IPS DF 6.9 (cell line): ENCODE measurements at places on chromosomes 1 and 21.
A peak's percentile ranks its signal among the peaks of the same experiment; 100 is the strongest.

- DNase-seq: no peak
Measured at GRCh38 chr1:182426442-182427430, 23.2 kb upstream of the RGSL1 start.

DNA sequence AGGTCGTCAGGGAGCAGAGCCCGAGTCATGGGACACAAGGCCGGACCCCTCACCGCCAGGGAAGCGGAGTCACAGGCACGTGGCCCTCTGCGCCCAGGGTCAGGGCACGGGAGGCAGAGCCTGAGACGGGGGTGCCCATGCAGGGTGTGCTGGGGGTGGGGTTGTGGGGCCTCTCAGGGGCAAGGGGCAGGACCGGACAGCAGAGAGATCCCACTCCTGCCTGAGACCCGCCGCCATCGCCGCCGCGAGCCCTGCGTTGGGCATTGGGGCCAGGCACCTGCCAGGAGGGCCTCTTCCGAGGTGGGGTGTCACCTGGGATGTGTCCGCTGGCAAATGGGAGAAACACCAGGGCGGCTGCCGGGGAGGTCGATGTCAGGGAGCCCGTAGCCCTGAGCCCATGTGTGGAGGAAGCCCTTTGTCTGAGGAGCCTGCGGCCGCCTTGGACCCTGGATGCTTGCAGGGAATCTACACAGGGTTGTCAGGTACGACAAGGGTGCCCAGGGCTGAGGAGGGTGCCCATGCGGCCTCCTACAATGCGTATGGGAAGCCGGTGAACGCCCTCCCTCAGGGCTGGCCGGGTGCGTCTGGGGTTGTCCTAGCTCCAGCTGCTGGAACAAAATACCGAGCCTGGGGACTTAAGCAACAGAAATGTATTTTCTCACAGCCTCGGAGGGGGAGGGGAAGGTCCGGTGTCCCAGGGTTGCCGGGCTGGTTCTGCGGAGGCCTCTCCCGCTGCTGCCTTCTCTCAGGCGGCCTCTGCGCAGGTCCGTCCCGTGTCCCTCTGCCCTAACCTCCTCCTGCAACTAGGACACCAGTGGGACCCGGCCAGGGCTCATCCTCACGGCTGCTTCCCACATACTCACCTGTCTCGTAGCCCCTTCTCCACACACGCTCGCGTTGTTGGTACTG, 16.4 kb upstream of the C1orf159 start:
- DNase-seq: no peak

GRCh38 chr1:53391296-53391695, 63.4 kb upstream of the LRP8 start:
- no peak for DNase-seq

GRCh38 chr1:156401681-156402081, 32.7 kb downstream of the RHBG start:
- no peak for DNase-seq

GRCh38 chr1:65564493-65564892, 144.0 kb downstream of the LEPR start:
- no peak for DNase-seq

DNA sequence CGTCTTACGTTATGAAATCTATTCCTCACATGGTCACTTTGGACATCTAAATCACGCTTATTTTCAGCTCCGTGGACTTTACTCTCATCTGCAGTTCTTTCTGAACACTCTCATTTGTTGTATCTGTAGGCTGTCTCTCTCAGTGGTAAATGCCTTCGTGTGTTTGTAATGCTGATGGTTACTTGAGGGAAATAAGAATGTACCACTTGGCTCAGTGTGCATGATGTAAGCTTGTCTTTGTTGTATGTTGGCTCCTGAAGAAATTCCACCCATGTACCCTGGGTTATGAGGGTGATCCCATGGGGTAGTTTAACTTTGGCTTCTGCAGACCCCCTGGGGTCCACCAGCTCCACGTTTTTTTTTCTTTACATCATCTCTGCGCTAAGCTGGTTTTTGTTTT, 378.4 kb downstream of the SETD4 start:
- no peak for DNase-seq

DNA sequence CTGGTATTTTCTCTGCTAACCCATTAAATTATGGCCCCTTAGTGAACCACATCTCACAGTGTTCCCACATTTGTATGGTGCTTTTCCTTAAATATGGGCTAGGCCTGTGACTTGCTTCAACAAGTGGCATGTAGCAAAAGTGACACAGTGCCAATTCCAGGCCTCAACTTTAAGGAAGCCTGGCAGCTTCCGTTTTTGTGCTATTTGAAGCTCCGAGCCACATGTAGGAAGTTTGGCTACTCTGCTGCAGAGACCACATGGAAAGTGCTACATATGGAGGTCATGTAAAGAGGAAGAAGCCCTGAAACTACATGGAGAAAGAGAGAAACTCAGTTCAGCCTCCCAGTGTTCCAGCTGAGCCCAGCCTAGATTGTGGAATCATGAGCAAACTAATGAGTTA, 28.5 kb upstream of the DR1 start:
- DNase-seq: no peak

DNA sequence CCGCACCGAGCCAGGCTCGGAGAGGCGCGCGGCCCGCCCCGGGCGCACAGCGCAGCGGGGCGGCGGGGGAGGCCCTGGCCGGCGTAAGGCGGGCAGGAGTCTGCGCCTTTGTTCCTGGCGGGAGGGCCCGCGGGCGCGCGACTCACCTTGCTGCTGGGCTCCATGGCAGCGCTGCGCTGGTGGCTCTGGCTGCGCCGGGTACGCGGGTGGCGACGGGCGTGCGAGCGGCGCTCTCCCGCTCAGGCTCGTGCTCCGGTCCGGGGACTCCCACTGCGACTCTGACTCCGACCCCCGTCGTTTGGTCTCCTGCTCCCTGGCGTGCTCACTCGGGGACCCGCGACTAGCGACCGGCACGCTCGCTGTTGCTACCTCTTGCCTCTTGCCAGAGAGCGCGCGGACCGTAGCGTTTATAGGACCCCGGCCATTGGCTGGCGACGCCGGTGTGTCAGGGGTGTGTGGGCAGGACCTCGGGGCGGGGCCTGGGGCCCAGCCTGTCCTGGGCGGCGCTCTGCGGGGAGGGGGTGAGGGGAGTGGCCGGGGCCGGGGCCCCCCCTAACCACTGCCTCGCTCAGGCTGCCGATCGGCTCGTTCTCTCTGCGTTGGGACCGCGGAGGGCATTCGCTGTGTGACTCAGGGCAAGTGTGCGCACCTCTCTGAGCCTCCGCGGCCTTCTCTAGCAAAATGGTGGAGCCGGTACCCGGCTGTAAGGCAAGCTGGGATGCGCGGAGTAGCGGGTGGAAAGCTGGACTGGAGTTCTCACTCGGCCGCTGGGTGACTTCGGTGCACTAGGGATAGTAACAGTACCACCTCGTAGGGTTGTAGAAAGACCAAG, at the start of gene SLC2A1:
TSS of gene SLC2A1 (minus strand) at position 381 of the 832 bp plus-strand sequence. CDS start at position 164, 217 bp downstream.
- peak; percentile 85 for DNase-seq

DNA sequence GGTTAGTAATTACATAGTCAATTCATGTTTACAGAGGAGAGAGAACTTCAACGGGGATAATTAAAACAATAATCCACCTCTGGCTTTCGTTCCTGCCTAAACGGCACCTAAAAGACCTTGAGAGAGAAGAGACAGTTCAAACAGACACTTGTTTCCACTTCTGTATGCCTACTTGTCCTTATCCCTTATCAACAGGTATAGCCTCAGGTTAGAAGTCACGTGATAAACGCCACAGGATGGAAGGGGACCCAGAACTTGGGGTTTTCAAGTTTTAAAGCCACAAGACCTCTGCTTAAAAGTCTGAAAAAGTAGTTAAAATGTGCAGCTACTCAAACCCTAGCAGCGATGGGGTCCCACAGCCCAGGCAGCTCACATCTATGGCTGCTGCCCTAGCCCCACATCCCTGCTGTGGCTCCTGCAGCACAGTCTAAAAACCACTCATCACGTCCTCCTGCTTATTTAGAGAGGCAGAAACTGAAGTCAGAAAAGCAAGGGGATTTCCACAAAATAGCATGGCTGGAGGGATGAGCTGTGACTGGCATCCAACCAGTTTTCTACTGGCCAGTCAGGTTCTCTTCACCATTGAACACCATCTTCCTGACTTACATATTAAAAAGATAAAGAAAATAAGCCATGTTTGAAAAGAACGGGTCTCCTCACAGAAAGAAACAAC, 51.2 kb upstream of the SEC16B start:
- no peak for DNase-seq

GRCh38 chr1:52225174-52225573, 83.3 kb downstream of the ZFYVE9 start:
- DNase-seq: no peak

- no peak for DNase-seq
Measured at GRCh38 chr1:109930252-109930993, 19.8 kb downstream of the CSF1 start.

DNA sequence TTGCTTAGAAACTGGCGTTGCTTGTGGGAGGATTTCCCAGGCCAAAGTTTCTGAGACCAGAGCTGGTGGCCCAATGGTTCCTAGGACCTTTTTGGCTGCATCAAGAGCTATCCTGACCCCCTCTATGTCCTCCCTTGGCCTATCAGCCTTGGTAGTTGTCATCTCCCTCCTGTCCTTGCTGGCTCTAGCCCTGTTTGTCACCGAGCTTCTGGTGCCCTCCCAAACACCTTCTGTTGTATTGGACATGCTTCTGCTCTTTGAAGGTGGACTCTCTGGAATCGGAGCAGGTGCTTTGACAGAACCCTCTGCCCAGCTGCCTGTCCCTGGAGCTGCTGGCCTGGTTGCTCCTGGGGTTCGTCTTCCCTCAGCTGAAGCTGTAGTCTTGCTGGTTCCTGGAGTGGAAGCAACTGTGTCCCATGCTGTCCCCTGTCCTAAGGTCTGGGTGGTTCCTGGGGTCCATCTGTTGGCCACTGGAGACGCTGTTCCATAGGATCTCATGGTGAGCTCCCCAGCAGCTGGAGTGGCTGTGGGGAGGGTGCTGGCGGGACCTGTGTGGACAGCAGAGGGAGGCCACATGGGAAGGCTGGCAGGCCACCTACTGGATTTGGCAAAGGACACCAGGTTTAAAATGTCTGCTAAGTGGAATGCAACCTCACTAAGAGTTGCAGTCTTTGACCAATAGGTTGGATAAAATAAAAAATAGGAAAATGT, 9.4 kb downstream of the FCAMR start:
- DNase-seq: no peak

- no peak for DNase-seq
Measured at GRCh38 chr1:39368045-39368444, 123.4 kb upstream of the BMP8A start.

- no peak for DNase-seq
Measured at GRCh38 chr1:36508257-36508656, 25.5 kb upstream of the CSF3R start.

DNA sequence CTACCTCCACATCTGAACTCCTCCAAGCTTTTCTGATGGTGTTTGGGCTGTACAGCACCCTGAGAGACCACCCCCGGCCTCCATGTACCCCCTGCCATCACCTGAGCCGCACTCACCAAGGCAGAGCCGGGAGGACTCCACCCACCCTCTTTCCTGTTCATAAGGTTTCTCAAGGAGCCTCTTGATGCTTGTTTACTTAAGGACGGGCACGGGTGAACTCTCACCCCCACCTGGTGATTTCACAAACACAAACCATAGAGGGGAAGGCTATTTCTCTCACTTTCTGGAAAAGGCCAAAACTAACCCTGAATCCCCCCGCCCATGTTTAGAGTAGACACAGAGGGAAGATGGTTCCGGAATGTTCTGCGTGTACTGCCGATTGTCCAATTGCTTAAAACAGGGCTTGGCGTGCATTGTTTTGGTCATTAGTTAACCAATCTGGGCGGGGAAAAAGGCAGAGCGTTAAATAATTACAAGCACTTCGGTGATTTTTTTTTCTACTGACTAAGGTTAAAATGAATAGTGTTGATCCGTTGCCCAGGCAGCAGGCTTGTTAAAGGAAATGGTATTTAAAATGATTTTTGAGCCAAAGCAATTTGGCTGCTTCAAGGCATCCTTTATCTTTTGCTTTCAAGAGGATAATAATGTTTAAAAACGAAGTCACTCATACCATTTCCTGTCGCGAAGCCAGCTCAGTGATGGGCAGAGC, 279.8 kb upstream of the VAMP3 start:
- no peak for DNase-seq

- no peak for DNase-seq
Measured at GRCh38 chr1:188270497-188270896, 1441.7 kb downstream of the PLA2G4A start.

DNA sequence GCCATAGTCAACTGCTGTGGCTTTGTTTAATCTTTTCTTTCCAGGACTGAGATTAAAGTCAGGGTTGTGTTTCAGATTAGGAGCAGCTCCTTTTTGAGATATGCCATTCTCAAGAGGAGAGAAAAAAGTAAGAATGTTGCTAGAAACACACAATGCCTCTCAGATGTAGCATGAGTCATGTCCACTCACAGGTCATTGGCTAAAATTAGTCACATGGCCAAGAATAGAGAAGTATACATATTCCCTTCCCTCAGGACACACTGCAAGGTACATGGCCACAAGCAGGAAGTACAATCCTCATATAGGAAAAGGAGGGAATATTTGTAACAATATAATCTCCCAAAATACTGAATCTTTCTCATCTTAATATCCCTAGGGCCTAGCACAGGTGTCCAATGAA, 141.9 kb upstream of the PTBP2 start:
- no peak for DNase-seq

DNA sequence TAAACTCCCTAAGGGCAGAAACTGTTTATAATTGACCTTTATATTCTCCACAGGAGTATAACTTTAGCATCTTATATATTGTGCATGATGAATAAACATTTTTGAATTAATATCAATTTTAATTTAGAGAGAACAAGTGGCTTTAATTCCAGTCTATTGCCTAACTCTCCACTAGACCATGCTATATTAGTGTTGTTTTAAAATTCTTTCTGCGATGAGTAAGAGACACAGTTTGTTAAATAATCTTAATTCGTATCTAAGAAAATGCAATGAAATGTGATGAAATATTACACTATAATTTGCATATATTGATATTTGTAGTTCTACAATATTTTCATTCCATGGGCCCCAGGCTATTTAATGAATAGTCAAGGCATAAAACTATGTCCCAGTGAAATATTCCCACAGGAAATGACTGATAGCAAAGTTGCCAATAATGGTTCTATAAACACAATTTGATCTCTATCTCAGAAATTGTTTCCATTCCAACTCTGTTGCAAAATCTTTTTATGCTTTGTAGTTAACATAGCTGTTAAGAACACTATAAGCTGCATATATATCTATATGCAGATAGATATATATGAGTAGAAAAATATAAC, 2.9 kb upstream of the SYDE2 start:
- no peak for DNase-seq

GRCh38 chr21:42171091-42172053, 47.6 kb upstream of the ABCG1 start:
- DNase-seq: no peak

GRCh38 chr1:212699625-212700222, at the start of gene BATF3:
Gene BATF3, minus strand, starts transcription at chr1:212699840. Its CDS starts 78 bp downstream, at chr1:212699762.
- no peak for DNase-seq

- DNase-seq: no peak
Measured at GRCh38 chr1:79976287-79976686, 969.8 kb upstream of the ADGRL4 start.
